ENCODE measurements at places on chromosomes 7 and 10. TPM values are rescaled to one million over a fixed set of nuclear protein-coding genes. Genes with fewer than 3 reads are reported as not detected.

The TMEM178B gene
- polyA plus RNA-seq = not detected

The BMPER gene
- 0.60 TPM for polyA plus RNA-seq

GRCh38 chr10:62748386-62748785, 56.1 kb upstream of the ADO start:
- no peaks in the 10 kb centered on the region for H3K36me3 ChIP-seq
- H3K4me1 ChIP-seq = no peaks in the 10 kb centered on the region
- no peak for DNase-seq
- H3K27me3 ChIP-seq = no peaks in the 10 kb centered on the region
- no peak overlapping the region for H3K4me3 ChIP-seq

DNA sequence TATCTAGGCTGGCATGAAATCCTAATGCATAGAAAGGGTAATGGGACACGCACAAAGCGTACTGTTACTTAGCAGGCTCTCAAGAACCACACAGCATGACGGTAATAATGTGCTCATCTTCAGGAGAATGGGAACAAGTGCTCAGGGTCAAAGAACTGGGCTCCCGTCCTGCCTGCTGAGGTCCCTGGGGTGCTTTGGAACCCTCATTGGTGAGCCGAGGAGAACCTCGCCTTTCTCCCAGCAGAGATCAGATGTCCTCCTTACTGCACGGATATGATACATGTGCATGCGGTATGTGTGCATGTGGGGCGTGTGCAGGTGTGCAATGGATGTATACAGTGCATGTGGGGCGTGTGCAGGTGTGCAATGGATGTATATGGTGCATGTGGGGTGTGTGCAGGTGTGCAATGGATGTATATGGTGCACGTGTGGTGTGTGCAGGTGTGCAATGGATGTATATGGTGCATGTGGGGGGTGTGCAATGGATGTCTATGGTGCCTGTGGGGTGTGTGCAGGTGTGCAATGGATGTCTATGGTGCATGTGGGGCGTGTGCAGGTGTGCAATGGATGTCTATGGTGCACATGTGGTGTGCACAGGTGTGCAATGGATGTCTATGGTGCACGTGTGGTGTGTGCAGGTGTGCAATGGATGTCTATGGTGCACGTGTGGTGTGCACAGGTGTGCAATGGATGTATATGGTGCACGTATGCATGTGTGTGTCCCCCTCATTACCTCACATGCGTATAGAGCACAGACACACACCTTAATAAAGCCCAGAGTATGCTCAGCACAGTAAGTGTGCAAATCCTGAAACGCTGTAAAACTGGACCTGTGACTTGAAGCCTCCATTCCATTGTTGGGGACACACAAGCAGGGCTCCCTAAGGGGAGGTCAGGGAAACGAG, 336.3 kb downstream of the PTPRN2 start:
- no peaks in the 10 kb centered on the region for H3K36me3 ChIP-seq
- H3K27ac ChIP-seq = no peak overlapping the region
- no peaks in the 10 kb centered on the region for H3K27me3 ChIP-seq
- H3K4me3 ChIP-seq = no peak overlapping the region
- H3K4me1 ChIP-seq = no peaks in the 10 kb centered on the region
- DNase-seq = no peak

DNA sequence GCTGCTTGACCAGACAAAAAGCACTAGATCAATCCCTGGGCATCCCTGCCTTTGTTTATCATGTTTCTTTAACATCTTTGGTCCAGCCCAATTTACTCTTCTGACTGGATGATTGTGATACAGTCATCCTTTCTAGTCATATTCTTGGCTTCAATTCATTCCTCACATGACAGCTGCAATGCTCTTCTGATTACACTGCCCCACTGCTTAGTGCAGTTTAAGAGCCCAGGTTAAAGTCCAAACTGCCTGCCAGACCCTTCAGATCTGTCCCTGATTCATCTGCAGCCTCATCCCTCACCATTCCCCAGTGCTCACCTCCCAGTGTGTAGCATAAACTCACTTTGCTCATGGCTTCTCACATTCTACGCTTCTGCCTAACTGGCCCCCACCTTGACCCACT, 383.8 kb downstream of the TNS3 start:
- no peaks in the 10 kb centered on the region for H3K27me3 ChIP-seq
- H3K4me1 ChIP-seq = no peaks in the 10 kb centered on the region
- H3K4me3 ChIP-seq = no peak overlapping the region

The EIF4H gene
- 258 TPM for polyA plus RNA-seq

GRCh38 chr10:115649217-115649616, 556.1 kb downstream of the ATRNL1 start:
- no peak overlapping the region for H3K4me3 ChIP-seq
- no peak overlapping the region for H3K27ac ChIP-seq
- H3K27me3 ChIP-seq = no peaks in the 10 kb centered on the region
- H3K36me3 ChIP-seq = no peaks in the 10 kb centered on the region

- no peaks in the 10 kb centered on the region for H3K4me1 ChIP-seq
- H3K36me3 ChIP-seq = no peaks in the 10 kb centered on the region
- no peaks in the 10 kb centered on the region for H3K27me3 ChIP-seq
- no peak overlapping the region for H3K27ac ChIP-seq
Measured at GRCh38 chr10:120145107-120145506, 252.6 kb downstream of the SEC23IP start.

The PAX4 gene
- 1.2 TPM for polyA plus RNA-seq

GRCh38 chr10:12470719-12471118, 121.4 kb downstream of the CAMK1D start:
- no peaks in the 10 kb centered on the region for H3K36me3 ChIP-seq
- no peaks in the 10 kb centered on the region for H3K27me3 ChIP-seq
- no peak overlapping the region for H3K4me3 ChIP-seq
- H3K27ac ChIP-seq = no peak overlapping the region
- H3K4me1 ChIP-seq = no peaks in the 10 kb centered on the region
